Dermis blood vessel endothelial cell (primary cell): ENCODE measurements at places on chromosomes 3 and 15. TPM values are rescaled to one million over a fixed set of nuclear protein-coding genes. Genes with fewer than 3 reads are reported as not detected.

DNA sequence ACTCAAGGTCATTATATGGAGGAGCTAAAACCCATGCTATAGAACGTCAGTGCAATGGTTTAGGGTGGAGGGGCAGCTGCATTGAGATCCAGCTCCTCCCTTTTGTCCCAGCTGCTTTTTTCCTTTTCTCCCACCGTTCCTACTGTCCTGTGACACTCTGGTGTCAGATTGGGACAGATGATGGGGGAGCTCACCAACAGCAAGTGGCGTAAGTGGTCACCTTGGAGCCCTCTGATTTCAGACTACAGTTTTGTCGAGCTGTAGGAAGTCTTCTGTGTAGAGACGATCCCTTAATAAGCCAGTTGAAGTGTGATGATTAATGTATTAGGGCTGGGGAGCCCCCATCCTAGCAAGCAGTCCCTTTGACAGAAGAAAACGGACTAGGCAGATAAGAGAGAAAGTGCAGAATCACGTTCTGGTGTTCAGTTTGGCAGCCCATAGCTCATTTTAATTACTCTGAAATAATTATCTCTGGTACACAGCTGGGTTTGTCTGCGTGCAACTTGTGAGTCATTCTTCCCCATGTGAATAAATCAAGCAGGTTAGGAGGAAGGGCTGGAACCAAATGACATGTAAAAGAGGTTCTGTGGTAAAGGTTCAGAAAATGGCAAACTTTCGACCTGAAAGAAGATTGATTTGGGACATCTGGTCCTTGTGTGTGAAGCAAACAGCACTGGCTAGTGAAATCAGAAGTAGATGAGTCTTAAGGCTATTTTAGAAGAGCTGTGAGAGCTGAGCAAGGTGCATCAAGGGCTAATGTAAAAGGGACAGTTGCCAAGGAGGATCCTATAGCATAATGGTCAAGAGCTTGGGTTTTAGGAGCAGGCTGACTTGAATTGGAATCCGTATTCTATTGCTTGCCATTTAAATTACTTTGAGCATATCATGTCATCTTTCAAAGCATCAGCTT, 241.4 kb downstream of the EDEM1 start:
- no peak for DNase-seq

GRCh38 chr3:190581041-190581541, 67.2 kb downstream of the IL1RAP start:
- DNase-seq: peak; percentile 30

DNA sequence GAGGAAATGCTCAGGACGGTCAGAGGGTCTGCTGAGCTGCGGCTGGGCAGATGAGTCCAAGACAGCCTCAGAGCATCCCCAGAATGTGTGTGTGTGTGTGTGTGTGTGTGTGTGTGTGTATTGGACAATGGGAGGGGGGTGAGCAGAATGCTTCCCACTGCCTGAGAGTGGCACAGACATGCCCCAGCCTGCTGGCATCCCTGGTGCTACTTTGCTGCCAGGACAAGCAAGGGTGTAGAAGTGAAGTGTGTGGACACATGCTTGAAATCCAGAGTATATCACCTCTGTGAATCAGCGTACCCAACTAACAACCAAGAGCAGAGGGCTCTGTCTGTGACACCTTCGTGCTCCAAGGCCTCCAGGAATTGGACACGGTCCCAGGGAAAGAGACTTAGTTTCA, 76.3 kb downstream of the SLC9A9 start:
- no peak for DNase-seq

DNA sequence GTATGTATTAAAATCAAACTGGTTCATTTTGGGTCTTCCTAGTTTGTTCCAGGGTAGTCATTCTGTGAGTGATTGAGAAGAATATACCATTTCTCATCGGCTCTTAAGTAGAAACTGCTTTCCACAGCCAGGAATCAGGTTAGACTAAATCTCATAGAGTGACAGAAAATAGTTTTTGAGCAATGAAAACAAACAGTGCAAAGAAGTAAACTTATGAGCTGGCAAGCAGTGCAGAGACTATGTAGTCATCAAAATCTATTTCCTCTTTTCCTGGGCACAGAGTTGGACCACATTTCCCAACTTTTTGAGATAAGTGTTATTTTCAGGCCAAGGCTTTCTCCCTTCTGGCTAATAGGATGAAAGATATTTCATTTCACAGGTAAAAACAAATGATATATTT, 66.5 kb downstream of the UBE3A start:
- DNase-seq: peak; percentile 37

GRCh38 chr15:85899927-85900326, 105.2 kb upstream of the KLHL25 start:
- DNase-seq: no peak

DNA sequence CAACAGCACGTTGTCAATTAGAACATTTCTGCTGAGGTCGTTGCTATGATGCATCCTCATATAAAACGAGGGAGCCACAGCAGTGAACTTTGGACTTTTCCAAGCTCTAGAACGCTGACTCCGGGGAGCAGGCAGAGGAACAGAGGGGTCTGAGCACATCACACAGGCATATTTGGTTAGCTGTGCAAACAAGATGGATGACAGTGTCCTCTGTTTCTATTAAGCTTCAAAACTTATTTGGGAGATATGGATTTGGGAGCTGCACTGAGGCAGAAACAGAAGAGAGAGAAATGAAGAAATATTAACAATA, 278.0 kb upstream of the TBL1XR1 start:
- DNase-seq: no peak

GRCh38 chr3:132378846-132379245, 38.5 kb upstream of the DNAJC13 start:
- no peak for DNase-seq

- no peak for DNase-seq
Measured at GRCh38 chr3:195221876-195222617, 48.9 kb downstream of the XXYLT1 start.

- DNase-seq: no peak
Measured at GRCh38 chr3:168895419-168895818, 768.1 kb downstream of the MECOM start.

GRCh38 chr3:126665959-126666657, 11.2 kb upstream of the TXNRD3 start:
- no peak for DNase-seq

DNA sequence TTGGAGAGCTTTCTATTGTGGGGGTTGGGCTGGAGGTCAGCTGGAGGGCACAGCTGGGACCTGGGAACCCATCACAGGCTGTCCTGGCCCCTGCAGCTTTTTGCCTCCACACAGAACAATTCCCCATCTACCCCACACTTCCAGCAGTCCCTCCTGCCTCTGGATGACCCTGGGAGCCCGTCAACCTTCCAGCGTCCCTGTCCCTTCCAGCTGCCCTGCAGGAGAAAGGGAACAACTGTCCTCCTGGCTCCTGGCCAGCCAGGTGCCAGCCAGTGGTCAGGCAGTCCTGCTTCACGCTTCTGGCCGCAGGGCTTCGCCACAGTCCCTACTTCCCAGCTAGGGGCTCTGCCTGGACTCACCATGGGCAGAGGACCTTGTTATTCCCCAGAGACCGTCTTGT, 27.2 kb downstream of the LINGO1 start:
- DNase-seq: no peak

DNA sequence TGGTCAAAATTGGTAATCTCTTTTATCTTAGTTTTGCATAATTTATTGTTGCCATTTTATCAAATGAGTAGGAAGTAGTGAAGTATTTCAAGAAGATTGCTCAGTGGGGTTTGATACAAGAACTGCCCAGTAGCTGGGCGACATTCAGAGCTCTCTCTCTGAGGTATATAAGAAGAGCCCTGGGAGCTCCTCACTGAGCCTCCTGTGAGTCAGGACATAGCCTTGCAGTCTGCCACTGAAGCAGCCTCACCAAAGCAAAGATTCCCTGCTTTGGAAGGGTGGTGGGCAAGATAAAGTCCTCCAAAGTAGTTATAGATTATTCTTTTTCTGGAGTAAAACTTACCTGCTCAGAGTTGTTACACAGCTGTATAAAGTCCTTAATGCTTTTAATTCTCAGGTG, 26.1 kb downstream of the SKIL start:
- no peak for DNase-seq

DNA sequence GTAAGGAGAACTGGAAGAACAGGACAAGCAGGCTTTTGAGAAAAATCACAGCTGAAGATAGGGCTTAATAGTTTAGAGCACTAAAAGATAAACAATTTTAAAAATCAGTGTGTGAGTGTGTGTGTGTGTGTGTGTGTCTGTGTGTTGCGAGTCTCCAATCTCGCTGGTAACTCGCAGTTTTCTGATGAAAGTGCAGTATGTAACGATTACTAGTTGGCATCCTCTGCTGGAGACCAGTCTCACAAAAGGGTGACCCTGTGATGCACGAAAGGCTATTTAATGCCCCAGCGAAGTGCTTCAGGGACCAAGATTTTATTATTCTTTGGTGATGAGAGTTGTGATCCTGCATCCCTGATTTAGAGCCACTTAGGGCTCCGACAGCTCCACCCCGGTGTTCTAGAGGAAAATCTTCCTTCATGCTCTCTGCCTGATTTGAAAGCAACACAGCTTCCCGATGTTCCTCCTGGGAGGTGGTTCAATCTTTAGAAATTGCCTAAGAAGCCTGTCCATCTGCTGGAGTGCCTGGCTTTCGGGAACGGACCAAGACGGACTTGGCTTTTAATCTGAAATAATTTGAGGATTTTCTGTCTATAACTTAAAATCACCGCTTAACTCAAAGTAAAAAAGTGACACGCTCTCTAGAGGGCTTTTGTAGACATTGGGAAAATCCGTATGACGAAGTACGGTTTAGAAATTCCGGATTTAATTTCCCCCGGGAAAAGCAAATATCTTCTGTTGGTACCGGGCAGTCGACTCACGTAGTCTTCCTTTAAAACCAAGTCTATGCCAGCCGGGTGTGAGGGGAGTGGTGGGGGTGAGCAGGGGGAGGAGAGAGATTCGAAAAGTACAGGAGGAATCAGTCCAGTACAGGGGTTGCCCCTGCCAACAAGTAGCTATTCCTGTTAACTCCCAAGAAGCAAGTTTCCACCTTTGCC, 1.1 kb upstream of the ALCAM start:
- peak; percentile 73 for DNase-seq

The TCAIM gene
- 25.4 and 31.6 TPM in 2 replicates for total RNA-seq

The PIERCE2 gene
- total RNA-seq: 0.79 and 0.85 TPM in 2 replicates

The ESYT3 gene
- not detected in 2 replicates for total RNA-seq
